ENCODE measurements at places on chromosomes 12 and 14. TPM values are rescaled to one million over a fixed set of nuclear protein-coding genes. Genes with fewer than 3 reads are reported as not detected.

Gene FOXN4
- not detected for total RNA-seq

Gene FAM222A
- 6.9 TPM for total RNA-seq

Gene OVCH1
- total RNA-seq: not detected

Gene PLCZ1
- not detected for total RNA-seq

Gene TMEM121
- total RNA-seq: 7.3 TPM

Gene ZBTB39
- 6.6 TPM for total RNA-seq

Gene ANO2
- not detected for total RNA-seq

Gene SYT1
- 6.2 TPM for total RNA-seq

Gene CFAP54
- 1.6 TPM for total RNA-seq

Gene EML5
- 0.45 TPM for total RNA-seq

Gene ACYP1
- total RNA-seq: 26.1 TPM
